ENCODE measurements at places on chromosomes 12 and 14.
A peak's percentile ranks its signal among the peaks of the same experiment; 100 is the strongest.

GRCh38 chr14:22919601-22919921 lies 612 bp upstream of the RBM23 start:
- no peak for DNase-seq

DNA sequence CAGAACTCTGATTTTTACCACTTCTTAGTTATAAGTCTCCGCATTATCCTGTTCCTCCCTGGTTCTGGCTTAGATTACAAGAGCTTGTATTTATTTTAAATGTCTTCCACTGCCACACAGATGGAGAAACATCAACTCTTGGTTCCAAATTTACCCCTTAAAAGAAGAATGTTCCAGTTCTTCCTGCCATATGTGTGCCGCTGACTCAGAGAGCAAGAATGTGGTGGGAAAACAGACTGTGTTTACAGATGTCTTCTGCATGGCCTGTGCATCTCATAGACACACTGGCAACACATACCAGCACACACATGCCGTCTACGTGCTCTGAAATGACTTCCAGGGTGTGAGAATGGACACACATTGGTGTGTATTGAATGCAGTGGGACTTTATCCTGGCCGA lies 383.0 kb downstream of the LRIG3 start:
- no peak for DNase-seq

DNA sequence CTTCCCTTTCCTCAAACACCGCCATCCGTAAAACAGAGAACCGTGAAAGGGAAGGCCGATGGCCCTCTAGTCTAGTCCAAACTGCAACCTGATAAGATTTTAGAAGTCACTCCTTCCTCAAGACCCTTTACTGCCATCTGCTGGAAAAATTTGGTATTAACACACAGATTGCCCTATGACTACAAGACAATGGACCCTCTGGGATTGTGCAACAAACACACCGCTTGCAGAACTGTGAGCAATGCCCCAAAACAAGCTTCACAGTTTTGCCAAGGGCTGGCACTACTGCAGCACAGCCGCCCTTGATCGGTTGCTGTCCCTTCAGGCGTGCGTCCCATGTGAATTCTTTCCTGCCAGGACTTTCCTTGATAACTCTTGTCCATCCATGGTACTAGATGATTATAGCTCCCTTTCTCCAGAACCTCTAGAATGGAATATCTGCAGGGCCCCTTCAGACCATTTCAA lies 23.1 kb downstream of the LLPH start:
- peak; percentile 33 for DNase-seq

GRCh38 chr14:22210906-22211305 lies 378.1 kb downstream of the DAD1 start:
- DNase-seq, result no peak

GRCh38 chr12:75765170-75766059 lies 254.0 kb upstream of the KRR1 start:
- no peak for DNase-seq

DNA sequence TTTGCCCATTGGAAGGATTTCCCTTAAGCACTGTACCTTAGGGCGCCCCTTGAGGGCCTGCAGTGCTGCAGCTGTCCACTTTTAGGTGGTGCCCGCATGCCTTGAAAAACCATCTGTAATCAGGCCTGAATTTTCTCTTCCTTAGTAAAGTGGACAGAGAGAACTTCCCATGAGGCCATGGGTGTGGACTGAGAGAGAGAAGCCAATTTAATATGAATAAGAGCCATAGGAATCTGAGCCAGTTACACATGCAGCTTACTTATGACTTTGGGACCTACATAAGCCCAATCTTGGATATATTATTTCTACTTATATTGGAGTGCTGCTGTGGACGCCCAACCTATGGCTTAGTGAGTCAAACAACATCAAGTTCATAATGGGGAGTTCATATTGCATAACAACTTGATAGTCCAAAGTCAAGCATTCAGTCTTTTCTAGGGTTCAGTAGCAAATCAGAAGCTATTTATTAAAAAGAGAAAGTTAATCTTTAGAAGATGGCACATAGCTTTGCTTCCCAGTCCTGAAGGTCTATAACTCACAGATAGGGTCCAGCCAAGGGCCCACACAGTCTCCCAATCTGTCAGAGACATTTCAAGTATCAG lies 11.1 kb upstream of the ETV6 start:
- DNase-seq, result no peak

Measured in stimulated activated CD4-positive, alpha-beta T cell treated with anti-CD3 and anti-CD28 coated beads, Interleukin-1b, Interleukin-23, amount 100 ng/mL, for 24 hours (primary cell).